ENCODE measurements at places on chromosomes 5 and 9. TPM values are rescaled to one million over a fixed set of nuclear protein-coding genes. Genes with fewer than 3 reads are reported as not detected.

DNA sequence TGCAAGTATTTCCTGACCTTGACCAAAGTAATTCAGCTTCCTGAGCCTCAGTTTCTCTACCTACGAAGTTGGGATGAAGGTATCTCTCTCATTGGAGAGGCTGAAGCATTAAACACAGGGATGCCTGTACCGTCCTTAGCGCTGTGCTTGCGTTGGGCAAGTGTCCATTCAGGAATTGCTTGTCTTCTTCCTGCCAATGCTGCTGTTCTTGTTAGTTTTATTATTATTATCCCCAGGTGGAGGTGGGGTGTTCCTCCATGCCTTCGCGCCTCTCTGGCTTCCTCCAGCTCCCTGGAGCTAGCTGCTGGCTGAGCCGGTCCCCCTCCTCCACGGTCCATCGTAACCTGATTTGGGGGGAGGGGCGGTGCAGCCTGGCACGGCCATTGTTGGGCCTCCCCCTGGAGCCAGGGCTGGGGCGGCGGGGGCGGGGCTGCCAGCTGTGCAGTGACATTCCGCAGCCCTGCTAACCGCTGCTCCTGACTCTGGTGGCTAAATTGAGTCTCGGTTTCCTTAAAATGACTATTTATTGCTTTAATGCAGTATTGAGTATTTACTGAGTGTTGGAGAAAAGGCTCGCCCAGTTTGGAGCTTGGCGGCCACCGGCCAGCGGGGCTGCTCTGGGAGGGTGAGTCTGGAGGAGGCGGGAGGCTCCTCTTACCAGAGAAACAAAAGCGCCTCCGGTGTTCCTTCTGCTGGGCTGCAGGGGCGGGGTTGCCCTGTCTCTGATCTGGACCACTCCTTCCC is 51.3 kb downstream of the LMX1B start:
- DNase-seq, result no peak

- peak; percentile 74 for DNase-seq
Observed at GRCh38 chr9:134128727-134129679, 6.9 kb upstream of the WDR5 start.

DNA sequence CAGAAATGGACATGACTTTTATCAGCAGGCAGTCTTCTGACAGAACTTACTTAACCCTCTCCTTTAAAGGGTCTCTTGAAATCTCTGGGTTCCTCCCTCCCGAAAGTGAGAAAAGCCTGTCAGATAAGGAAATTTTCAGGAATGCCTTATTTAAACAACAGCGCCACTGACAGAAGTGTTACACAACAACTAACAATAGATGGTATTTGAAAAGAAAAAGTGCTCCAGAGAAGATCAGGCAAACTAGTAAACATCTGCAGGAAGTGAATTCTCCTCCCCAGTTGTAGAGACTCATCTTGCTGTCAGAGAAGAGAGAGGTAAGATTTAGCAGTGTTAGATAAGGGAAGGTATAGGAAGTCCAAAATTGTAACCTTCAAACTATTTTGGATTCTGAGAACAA is 107.2 kb upstream of the NFIL3 start:
- no peak for DNase-seq

DNA sequence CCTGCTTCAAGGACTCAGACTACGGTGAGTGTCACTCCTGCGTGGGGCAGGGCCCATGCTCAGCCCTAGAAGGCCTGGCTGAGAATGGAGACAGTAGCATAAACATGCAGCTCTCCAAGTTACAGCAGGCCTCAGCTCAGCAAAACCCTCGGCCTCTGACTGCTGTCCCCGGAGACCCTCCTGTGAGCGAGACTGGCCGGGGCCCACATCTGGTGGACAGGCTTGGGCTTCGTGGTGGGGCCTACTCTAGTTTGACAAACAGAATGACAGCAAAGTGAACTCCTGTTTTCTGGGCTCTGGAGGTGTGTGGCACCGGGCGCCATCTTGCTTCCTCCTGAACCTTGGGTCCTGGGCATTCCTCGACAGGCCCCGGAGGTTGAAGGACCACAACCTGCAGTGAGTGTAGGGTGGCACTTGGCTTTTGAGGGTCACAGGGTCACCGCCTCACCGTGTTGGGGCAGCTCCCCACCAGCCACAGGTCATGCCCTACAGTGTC is 97.5 kb downstream of the PHF2 start:
- peak; percentile 28 for DNase-seq

DNA sequence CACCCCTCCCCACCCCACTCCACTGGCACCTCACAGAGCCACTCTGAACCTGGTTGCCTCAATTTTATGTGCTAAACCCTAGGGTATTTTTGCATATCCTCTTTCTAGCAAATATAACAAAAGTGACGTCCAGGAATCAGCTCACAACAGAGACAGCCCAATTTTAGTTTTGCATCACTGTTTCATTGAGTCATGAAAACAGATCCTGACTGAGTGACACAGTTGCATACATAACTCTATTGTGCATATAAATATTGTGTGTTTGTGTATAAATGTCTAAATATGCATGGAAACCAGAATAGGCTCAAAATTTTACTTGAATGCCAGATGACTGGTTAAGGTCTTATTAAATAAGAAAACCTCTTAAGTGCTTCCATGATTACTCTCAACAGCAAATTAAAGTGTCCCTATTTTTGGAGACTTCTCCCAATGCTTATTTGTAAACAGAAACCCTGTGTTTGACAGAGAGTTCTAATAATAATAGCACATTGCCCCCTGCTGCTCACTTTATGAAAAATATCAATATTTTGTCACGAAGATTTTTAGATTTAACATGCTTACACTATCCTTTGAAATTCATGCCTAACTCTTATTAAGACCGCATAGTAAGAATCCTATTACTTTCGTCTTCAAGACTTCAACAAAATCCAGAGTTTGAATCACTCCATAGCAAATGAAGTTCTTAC is 75.5 kb upstream of the PRRC1 start:
- DNase-seq, result no peak

DNA sequence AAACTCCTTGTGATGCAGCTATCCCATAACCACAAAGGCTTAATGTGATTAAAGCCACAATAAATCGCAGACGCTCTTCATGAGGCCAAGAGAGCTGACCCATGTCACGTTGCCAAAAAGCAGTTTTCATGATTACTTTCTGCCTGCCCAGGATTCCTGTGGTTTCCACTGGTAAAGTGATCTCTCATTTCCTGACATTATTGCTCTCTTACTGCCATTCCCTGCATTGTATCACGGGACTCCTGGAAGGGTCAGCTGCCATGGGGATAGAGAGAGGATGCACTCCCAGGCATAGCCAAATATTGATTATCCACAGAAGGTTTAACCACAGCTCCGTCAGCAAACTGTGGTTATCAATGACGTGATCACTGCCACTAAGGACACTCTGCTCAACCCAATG is 103.8 kb upstream of the SLC1A3 start:
- DNase-seq, result no peak

GRCh38 chr9:113543296-113543981 is 79.9 kb downstream of the RGS3 start:
- peak; percentile 41 for DNase-seq

GRCh38 chr5:50727845-50728244 is 61.4 kb downstream of the PARP8 start:
- no peak for DNase-seq

GRCh38 chr5:71013575-71013974 is 11.6 kb downstream of the NAIP start:
- DNase-seq, result no peak

WDR38 gene
- not detected for total RNA-seq

FUBP3 gene
- 53.8 TPM for total RNA-seq

ABO gene
- 10.9 TPM for total RNA-seq

WWC1 gene
- total RNA-seq, result 2.1 TPM

SMIM33 gene
- not detected for total RNA-seq

IRGM gene
- total RNA-seq, result not detected

AGXT2 gene
- total RNA-seq, result not detected

CCNO gene
- total RNA-seq, result 0.22 TPM

Data from sciatic nerve (tissue), 2 donors.